ENCODE measurements at places on chromosomes 13 and 19.

DNA sequence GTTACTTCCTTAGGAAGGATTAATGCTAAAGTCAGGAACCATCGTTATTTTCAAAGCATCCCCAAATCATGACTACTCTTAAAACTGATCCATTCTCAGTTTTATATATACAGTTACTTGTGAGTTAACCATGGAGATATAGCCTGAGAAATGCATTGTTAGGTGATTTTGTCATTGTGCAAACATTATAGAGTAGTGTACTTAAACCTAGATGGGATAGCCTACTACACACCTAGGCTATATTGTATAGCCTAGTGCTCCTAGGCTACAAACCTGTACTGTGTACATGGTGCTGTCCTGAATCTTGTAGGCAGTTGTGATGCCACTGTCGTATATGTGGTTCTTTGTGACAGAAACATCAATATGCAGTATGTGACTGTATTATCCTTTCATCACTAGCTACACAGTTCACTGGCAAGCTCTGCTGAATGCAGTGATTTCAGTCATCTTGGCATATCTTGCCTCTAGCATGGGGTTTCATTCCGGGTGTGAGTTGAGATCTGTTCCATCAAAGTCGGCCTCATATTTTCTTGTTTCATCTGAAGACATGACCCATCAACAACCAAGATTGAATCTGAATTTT lies 45.3 kb downstream of the CDK8 start:
- DNase-seq, result no peak

DNA sequence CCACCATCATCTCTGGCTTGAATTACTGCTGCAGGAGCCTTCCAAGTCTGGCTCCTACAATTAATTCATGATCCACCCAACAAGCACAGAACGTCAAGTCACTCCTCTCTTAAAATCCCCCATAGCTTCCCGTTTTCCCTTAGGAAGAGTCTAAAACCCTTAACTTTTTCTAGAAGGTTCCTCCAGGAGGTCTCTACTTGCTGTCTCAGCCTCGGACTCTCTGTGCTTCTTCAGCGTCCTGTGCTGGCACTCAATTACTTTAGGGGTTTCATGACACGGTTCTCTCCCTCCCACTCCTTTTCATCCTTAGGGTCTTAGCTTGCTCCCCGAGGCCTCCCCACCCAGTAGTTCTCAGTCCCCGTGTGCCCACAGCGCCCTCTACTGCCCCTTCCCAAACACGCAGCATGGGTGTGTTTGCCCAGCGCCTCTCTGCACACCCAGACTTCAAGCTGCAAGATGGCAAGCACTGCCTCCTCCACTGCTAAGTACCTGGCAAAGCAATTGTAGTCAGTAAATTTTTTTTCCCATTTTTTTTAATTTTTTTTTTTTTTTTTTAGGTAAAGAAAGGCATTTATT lies 25.8 kb upstream of the MAP3K10 start:
- DNase-seq, result no peak

- DNase-seq, result no peak
Measured at GRCh38 chr19:35268536-35269437, at the start of gene USF2. Gene USF2 (plus strand): TSS chr19:35268962. CDS start chr19:35269102, 140 bp downstream.

GRCh38 chr13:32428581-32429432 lies 877 bp upstream of the N4BP2L1 start:
- no peak for DNase-seq

DNA sequence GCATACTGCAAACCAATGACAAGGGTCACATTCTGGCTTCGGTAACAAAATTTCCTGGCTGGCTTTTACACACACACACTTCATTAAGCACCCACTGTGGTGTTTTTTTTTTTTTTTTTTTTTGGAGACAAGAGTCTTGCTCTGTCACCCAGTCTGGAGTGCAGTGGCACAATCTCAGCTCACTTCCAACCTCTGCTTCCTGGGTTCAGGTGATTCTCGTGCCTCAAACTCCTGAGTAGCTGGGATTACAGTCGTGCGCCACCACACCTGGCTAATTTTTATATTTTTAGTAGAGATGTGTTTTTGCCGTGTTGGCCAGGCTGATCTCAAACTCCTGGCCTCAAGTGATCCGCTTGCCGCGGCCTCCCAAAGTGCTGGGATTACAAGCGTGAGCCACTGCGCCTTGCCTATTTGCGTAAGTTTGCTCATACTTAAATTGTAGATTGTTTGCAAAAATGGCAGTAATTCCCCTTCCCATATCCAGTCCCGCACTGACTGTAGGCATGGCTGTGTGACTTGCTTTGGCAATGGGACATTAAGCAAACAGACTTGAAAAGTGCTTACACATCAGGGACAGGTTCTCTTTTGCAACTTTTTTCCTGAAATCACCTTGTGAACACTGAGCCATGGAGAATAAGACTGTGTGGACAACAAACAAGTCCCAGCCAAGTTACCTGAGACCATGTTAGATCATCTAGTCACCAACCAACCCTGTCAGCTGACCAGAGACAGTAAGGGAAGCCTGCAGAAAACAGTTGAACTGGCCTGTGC lies 42.1 kb upstream of the EBPL start:
- no peak for DNase-seq

DNA sequence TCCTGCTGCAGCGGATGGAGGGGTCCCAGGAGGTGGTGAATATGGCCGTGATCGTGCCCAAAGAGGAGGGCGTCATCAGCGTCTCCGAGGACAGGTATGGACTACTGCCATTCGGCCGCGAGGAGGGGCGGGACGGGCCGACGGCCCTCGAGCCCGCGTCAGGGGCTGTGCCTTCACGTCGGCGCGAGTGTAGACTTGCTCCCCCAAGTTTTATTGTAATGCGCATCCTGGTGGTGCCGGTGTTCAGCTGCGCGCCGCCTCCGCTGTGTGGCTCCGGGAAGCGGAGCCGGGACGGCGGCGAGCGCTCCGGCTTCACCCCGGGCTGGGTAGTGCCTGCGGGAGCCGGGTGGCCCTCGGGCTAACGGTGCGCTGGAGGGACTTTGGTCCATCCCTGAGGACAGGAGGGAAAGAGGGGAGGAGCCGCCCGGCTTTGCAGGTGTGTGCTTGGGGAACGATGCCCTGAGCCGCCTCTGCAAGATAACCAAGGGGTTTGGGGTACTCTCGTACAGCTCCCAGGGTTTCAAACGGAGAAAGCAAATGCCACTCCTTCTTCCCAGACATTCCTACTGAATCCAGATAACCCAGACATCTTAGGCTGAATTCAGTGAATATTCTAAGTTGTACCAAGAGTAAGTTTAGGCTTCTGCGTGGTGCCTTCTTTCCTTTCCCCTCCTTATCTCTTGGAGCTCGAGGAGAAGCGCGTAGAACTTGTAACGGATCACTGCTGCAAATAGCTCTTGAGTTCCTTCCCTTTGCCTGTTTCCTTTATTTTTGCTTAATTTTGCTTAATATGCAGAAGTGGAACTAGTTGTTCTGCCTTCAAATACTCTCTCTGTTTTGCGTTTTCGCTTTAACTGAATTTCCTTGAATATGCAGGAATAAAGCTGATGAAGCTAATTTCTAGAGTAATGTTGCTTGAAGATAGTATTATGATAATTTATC lies 740 bp downstream of the WDFY2 start:
- DNase-seq, result peak; percentile 69

DNA sequence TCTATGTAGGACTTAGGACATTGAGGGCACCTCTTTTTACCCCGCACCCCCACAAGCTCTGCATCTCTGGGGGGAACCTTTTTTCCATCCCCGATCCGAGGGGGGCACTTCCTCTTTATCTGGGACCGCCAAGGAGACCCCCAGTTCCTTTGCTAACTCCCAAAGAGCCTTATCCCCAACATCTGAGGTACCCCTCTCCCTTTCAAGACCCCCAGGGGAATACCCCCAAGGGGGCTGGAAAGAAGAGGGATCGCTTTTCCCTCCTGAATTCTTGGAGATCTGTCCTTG lies 1.1 kb downstream of the TNFSF9 start:
- no peak for DNase-seq

DNA sequence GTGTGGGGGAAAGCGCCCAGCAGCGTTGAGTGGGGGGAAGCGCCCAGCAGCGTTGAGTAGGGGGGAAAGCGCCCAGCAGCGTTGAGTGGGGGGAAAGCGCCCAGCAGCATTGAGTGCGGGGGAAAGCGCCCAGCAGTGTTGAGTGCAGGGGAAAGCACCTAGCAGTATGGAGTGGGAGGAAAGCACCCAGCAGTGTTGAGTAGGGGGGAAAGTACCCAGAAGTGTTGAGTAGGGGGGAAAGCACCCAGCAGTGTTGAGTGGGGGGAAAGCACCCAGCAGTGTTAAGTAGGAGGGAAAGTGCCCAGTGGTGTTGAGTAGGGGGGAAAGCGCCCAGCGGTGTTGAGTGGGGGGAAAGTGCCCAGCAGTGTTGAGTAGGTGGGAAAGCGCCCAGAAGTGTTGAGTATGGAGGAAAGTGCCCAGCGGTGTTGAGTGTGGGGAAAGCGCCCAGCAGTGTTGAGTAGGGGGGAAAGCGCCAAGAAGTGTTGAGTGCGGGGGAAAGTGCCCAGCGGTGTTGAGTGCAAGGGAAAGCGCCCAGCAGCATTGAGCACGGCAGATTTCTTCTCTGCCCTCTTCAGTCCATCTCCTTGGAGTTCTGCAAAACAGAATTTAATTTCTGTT lies 138.4 kb downstream of the ATP11A start:
- DNase-seq, result no peak

DNA sequence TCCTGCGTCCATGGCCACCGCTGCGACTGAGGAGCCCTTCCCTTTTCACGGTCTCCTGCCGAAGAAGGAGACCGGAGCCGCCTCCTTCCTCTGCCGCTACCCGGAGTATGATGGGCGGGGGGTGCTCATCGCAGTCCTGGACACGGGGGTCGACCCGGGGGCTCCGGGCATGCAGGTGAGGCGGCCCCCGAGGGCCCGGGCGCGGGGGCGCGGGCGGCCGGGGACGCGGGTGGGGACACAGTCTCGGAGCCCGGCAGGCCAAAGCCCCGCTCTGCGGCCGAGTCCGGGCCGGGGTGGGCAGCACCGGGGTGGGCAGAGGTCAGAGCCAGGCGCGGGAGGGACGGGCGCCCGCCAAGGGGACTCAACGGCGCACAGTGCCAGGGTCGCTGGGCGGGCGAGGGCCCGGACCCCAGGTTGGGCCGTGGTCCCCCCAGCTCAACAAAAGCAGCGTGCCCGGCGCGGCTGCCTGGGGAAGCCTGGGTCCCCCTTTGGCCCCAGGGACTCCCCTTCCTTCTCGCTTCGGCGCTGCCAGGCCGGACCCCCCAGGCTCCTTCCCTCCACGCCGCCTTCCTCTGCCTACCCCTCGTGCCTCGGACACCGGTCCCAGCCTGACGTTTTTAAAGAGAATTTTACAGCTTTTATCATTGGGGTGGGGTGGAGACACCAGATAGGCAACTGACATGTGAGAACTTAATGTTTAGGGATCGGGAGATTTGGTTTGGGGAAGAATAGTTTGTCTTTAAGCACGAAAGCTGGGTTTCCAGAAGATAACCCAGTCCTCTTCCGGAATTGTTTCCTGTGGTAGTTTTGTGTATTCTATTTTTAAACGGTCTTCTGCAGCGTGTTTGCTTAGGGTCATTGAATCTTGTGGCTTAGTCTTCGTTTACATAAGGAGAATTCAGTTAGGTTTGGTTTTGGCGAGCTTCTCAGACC lies 509 bp downstream of the TPP2 start:
- DNase-seq, result no peak

- no peak for DNase-seq
Measured at GRCh38 chr13:104534847-104535246, 1468.6 kb upstream of the SLC10A2 start.

DNA sequence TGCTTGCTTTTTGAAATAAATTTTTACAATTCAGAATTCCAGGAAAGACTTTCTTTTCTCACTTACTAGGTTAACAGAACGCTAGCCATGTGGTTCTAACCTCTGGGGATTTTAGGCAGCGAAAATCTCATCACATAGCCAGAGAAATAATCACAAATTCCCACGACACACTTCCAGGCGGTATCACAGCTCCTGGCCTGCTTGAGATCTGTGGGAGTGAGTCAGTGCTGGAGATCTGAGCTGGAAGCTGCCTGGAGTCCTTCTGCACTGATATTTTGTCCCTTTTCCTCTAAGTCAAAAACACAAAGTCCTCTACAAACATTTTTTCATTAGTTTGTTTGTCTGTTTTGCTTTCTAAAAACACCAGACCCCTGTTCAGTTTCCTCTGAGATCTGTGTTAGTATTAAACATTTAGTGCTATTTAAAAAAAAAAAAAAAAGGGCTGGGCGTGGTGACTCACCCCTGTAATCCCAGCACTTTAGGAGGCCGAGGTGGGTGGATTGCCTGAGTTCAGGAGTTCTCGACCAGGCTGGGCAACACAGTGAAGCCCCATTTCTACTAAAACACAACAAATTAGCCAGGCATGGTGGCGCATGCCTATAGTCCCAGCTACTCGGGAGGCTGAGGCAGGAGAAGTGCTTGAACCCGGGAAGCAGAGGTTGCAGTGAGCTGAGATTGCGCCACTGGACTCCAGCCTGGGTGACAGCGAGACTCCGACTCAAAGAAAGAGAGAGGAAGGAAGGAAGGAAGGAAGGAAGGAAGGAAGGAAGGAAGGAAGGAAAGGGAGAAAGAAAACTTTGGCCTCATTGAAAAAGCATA lies 12.2 kb upstream of the UBE2L5 start:
- no peak for DNase-seq

- no peak for DNase-seq
Measured at GRCh38 chr19:37899453-37899852, 6.9 kb downstream of the WDR87 start.

All from NCI-H1417 treated with DMSO at 0.1 percent for 48 hours (cell line).